ENCODE measurements at places on chromosomes 1 and 21.

- no peak for DNase-seq
Observed at GRCh38 chr1:3702990-3703728, 49.1 kb upstream of the CCDC27 start.

GRCh38 chr21:34803782-34804370 lies 135.1 kb downstream of the CLIC6 start:
- DNase-seq: no peak

DNA sequence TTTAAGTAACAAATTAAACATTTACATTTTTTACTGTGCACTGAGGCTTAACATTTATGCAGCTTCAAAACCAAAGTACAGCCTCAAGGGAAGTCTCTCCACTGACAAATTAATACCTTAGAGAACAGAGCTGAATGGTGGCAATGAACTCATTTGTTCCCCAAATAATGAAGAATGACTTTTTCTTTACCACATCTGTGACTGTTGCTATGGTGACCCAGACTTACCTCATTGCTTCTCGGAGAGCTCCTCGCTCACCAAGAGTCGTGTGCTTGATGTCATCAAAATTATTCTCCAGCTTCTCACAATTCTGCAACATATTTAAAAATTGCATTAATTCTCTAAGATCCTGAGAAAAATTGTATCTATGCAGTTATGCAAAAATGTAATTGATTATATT lies 92.9 kb downstream of the DPYD start:
- DNase-seq: no peak

- DNase-seq: no peak
Observed at GRCh38 chr1:11873395-11874257, 14.9 kb upstream of the NPPB start.

DNA sequence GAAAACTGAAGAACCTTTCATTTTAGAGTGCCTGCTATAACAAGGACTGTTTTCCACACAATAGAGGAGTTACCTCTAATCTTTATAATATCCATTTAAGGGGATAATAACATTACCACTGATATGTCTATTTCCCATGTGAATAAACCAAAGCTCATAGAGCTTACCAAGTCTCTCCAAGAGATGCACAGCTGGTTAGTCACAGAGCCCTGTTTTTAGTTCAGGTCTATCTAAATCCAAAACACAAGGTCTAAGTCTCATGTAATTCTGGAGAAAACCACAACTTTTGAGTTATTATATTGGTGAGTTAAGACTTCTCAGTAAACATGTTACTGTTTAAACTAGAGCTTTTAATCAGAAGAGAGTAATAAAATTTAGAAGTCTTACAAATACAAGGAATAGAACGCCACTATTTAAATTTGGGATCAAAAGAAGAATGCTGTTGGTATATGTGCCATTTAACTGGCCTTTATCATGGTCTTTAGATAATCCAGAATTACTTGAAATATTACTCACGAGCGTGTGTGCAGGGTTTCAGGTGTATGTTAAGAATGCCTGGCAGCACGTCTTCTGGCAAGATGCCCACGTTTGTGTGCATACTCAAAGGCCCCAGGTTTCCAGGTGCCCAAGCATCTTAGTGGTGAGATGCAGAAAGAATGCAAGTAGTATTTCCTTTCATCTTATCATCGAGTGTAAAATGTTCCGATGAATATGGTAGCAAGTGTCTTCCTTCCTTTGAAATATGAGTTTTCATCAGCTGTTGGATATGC lies 190.6 kb downstream of the FMN2 start:
- DNase-seq: no peak

- DNase-seq: no peak
Observed at GRCh38 chr1:163785868-163786405, 464.2 kb downstream of the NUF2 start.

GRCh38 chr1:33393524-33393923 lies 37.4 kb downstream of the PHC2 start:
- DNase-seq: no peak

DNA sequence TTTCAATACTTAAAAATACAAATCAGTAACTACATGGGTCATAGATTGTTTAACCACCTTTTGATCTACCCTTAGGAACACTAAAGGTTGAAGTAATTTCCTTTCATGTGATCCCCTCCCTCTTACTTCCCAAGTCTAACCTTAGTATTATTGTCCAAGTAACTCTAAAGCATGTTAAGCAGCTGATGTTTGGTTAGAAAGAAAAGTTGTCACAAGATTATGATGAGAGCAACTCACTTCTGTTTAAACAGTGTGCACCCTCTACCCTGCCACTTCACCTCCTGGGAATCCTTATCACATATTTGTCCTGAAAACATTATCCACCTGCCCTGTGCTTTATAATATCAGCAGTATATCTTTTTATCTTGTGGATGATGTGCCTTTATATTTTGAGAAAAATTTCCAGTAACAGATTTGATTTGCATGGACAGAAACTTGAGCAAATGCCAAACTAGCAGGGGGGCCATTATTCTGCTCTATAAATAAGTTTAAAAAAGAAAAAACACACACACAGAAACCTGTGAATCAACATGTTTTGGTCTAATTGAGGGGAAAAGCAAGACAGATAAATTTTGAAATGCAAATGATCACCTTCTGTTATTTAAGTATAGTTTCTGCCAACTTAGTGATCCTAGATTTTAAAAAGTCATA lies 194.3 kb downstream of the RPS6KC1 start:
- DNase-seq: no peak

DNA sequence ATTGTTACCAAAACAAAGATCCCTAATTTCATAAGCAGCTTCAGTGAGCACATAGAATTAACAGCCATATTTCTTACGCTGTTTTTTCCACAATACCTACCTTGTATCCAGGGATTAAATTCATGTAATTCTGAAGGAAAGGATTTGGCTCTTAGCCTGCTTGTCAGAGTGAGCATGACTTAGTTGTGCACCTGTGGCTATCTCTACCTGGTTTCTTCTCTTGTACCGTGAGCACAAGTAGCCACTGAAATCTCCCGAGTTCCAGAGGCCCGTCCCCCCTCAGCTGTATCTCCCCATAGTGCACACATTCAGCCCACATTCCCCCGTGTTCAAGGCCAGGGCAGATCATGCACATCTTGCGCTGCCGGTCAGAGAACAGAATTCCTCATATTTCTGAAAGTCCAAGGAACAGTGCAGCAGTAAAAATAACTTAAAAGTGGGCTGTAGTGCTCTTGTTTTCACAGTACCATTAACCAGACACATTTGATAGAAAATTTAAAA lies 2.3 kb downstream of the TENT5C start:
- DNase-seq: no peak

DNA sequence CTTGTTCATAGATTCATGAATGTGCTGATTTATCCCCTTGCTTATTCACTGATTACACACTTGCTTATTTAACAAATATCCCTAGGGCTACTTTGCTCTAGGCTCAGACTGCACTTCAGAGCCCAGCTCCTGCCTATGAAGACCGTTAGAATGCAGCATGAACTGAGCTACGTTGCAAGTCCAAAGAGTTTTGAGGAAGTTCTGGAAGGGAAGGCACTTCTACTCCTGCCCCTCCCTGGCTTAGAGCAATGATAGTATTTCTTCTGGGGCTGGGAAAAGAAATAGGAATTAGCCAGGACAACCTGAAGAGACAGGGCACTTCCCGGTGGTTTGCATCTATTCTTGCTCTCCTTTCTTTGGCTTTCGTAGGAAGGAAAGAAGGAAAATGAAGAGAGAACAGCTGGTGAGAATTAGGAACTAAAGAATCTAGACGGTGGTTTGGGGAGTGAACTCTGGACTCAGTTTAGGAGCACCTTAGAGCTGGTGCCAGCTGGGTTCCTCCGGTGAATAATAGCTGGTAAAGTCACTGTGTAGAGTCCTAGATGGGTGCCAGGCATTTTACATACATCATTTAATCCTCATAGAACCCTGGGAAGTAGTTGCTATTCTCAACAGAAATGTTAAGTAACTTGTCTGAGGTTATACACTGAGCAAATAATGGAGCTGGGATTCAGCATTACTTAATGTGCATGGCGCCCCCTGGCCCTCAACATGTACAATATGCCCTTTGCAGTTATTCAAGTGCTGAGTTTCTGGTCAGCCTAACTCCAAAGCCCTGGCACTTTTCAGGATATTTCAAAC lies 65.9 kb downstream of the NDUFS5 start:
- no peak for DNase-seq

DNA sequence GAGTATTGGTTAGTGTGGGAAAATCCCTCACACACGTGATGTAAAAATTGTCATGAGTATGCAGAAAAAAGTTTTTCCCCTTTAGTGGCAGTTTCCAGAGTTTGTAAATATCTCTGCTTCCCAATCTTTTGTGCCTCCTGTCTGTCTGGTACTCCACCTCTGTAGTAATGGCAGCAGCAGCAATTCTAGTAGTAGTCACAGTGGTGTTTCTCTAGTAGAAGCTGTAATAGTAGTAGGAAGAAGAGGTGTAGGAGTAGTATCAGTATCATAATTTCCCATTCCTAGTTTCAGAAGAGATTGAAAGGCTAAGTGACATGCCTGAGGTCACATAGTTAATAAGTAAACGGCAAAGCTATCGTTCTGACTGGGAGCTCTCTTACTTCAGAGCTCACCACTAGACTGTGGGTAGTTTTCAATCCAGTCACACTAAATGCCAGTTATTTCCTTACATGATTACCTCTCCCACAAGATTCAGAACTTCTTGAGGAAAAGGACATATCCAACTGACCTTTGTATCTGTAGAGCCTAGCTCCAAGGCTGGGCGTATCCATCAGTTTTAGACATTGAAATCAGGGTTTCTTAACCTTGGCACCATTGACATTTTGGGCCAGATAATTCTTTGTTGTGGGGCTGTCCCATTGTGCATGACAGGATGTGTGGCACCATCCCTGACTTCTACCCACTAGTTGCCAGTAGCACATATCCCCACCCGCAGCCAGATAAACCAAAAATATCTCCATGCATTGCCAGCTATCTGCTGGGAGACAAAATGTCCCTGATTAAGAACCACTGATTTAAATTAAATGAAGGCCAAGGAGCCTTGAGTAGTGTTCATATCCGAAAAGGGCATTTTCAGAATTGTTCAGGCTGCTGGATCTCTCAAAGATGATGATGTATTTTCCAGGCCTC lies 135.9 kb downstream of the FGGY start:
- no peak for DNase-seq

DNA sequence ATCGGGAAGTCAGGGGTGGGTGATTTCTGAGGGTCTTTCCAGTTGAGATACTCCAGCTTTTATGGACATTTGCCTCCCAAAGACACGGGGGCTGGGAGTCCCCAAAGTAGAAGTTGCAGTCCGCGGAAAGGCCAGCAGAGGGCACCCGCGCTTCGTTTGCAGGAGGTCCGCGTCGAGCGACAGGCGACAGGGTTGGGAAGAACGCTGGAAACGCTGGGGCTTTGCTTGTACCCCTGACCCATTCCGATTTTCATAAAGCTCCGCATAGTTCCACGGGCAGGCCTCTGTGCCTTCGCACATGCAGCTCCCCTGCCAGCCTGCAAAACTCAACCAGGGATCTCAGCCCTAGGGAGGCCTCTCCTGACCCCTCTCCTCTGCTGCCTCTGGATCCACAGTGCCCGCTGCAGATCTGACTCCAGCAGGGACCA lies 44.2 kb upstream of the LAPTM5 start:
- peak; percentile 31 for DNase-seq

DNA sequence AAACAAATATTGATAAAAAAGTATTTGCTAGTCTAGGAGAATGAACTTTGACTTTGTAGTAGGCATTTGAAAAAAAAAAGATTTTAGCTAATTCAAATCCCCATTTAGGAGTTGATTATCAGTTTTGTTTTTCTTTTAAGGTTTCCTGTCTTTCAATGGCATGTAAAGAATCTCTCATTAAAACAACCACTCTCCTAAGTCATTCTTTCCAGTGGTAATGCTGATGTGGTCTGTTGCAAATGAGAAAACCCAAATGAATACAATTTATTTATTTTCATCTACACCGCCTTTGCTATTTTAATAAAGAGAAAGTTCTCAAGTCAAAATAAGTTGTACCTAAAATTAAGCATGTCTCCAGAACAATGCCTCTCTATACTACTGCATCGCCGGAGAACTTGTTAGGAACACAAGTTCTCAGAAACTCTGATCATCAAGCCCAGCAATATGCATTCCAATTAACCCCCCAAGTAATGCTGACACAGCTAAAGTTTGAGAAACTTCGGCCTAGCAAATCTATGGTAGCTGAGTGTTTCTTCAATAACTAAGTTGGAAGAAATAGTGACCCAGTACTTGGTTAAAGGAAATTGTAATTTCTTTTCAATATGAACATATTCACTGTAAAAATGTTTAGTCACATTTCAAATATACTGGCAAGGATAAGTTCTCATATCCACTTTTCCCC lies 255.1 kb downstream of the PTPRC start:
- no peak for DNase-seq

DNA sequence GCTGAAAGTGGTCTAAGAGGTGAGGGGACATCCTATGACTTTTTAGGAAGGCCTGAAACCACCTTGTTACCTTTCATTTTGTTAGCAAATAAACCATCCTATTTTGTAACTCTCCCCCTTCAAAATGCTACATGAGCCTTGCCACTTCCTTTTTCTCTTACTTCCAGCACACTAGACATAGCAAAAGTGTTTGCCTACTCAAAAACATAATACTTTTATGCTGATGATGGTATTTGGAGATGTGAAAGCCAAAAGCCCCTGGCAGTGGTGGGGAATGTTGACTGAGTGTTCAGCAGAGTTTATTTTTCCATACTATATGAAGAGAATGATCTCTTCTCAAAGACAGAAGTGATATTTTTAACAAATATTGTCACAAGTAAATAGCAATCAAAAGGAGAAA lies 134.2 kb downstream of the EDEM3 start:
- DNase-seq: no peak

DNA sequence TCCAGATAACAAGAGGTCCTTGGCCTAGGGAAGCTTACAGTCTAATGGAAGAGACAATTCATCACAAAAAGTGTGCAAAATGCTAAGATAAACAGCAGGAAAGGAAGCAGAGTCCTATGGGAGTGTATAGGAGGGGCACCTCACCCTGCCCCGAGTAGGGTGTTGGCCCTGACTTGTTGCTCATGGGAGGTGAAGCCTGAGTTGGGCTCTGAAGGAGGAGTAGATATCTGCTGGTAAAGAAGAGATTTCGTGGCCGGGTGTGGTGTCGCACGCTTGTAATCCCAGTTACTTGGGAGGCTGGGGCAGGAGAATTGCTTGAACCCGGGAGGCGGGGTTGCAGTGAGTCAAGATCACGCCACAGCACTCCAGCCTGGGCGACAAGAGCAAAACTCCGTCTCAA lies 18.6 kb upstream of the GPR37L1 start:
- DNase-seq: no peak

DNA sequence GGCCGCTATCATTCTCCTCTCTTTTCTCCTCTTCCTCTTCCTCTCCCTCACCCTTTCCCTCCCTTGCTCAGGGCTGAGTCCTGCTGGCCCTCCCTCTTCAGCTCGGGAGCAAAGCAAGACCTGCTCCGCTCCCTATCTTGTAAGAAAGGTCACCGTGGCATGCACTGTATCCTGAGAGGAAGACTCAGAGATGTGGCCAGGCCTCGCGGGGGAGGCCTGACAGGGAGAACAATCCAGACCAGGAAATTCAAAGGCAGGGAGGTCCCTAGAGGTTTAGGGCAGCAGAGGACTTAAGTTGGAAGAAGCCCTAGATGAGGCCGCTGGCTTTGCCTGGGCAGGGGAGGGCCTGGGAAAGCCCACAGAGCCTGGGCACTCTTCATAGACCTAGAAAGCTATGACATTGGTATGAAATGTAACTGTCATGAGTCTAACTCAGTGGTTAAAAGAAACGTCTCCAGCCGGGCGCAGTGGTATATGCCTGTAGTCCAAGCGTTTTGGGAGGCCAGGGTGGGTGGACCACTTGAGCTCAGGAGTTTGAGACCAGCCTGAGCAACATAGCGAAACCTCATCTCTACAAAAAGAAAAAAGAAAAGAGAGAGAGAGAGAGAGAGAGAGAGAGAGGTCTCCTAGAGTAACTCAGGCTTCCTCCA lies 14.6 kb upstream of the PTAFR start:
- no peak for DNase-seq
